ENCODE measurements at places on chromosomes 6 and 20.

DNA sequence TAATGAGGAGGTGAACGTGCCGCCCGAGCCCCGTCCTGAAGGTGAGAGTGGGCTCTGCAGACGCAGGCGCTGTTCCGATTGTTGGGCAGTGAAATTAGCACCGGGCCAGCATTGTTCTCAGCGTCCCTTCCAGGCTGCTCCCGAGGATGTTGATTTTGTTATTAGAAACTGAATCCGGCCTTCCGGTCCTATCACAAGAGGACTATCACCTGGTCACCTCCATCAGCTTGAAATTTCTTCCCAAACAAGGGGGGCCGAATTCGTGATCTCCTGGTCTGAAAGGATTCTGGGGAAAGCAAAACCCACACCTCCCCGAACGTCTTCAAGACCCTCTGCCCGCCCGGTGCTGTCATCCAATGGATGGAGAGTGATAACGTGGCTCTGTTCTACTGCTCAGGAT is 186.0 kb downstream of the TAF4 start:
- DNase-seq = no peak

GRCh38 chr6:109118337-109118736 is 23.0 kb downstream of the CEP57L1 start:
- peak; percentile 96 for DNase-seq

DNA sequence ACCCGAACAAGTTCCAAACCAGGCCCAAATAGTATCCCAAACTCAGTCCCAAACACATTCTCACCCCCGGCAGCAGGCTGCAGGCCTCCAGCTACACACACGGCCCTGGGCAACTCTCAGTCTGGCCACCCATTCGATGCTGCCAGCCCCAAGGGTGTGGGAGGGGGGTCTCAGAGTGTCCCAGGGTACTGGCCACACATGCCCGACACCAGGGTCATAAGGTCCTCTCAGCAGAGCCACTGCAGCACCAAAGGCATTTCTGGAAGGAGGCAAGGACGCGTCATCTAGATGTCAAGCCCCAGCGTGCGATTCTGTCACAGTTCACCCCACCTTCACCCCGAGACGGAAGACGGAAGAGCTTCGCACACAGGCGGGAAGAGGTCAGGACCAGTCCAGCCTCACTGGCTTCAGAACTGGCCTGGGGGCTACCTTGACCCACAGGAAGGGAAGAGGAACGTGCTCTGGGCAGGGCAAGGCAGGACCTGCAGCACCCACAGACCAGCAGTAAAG is 9.5 kb downstream of the MYL9 start:
- no peak for DNase-seq

DNA sequence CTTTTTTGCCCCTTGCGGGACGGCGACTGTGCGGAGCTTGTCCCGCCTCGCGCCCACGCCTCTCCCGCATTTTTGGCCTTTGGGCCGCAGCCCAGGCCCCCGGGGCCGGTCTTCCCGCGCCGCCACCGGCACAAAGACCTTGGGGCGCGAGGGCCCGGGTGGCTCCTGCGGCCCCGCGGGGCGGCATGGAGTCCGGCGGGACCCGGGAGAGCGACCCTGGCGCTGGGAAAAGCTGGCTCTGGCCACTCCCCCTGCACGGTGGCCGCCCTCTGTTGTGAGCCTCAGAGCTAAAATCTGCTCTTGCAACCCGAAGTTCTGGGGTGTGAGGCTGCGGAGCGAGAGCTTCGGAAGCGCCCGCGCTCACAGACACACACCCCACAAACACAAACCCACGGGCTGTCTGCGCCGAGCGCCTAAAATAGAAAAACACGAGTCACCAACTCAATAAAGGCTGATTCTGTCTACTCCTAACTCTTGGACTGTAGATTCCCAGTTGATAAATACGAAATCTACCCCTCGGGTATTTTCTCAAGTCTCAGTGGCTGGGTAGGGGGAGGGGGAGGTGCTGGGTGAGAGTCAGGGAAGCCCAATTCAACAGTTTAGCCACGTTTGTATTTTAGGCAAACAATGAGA is 496 bp upstream of the BEND3 start:
- peak; percentile 90 for DNase-seq

DNA sequence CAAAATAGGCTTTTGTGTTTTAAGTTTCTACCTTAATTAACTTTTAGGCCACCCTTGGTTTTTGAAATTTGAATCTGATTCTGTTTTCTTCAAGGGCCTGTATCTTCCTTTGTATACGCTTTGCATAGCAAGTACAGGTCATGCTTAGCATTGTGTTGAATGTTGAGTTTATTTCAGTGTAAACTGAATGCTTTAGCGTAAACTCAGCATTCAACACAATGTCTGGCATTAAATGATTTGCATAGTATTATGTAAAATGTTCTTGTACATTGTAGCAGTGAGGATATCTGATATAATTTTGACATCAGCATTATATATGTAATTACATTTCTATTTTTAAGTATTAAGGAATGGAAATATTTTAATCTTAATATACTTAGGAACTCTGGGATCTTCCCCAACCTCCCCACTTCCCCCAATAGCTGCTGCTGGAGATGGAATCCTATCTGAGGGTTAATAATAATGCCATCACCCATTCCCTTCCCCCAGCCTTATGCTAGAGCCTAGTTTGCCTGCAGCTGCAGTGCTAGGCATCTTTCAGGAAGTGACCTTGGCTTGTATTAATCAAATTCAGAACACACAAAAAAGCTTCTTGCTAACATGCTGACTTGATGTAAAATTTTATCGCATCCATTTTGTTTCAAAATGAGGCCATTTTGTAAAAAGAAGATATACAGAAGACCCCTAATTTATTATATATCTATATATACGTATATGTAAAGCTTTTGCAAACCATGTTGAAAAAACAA is 73.1 kb downstream of the NCOA3 start:
- peak; percentile 83 for DNase-seq
